ENCODE measurements at places on chromosomes 3 and 15.

DNA sequence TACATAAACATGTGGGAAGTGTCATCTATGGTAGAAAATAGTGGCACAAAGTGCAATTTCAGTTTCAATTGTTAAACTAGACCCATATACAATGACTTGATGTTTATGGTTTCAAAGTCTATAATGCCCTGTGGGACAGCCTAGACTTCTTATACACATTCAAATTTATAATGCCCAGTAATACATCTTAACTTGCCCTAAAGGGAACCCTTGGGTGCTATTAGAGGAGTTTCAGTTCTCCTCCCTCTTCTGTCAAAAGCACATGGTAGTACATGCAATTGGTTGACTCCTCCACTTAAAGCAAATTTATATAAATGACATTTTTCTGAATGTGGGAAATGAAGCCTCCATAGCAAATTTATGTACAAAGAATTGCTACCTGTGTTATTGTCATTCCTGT is 30.2 kb upstream of the OR5K4 start:
- DNase-seq, result no peak

GRCh38 chr3:133269393-133269792 is 130.5 kb upstream of the BFSP2 start:
- DNase-seq, result no peak

DNA sequence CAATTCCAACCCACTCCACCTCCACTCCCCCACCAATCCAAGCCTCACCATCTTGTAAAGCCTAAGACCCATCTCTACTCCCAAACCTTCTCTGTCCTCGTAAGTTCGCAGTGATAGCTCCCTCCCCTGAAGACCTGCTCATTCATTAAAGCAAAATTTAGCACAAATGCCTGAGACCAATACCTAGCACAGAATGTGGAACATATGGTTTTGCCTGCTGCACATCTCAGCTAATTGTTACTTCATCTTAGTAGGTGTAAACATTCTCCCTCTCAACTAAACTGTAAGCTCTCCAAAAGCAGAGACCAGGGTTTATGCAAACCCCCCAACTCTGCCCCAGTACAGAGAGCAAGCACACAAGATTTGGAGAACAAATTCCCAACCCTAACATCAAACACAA is 20.5 kb downstream of the DCLK3 start:
- DNase-seq, result no peak

GRCh38 chr3:97952280-97952679 is 20.0 kb downstream of the RIOX2 start:
- no peak for DNase-seq

- DNase-seq, result no peak
These were observed 65.4 kb downstream of the SEMA5B start for GRCh38 chr3:122962149-122962548.

GRCh38 chr15:31081588-31082250 is 19.8 kb downstream of the TRPM1 start:
- no peak for DNase-seq

DNA sequence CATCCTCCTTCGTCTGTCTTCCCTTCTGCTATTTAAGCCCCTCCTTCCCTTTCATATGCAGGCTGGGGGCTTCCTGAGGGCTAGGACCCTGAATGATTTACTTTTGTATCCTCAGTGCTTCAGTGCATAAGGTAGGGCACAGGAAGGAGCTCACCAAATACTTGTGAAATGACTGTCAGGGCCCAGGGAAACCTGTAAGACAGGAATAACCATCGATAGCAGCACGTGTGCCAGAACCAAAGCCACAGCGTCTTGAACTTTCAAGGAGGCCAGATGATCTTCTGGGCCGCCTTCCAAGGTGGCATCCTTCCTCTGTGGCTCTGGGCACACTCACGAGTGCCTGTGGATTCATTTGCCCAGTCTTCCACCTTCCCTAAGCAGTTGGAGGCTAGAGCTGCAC is 3.9 kb downstream of the TMED3 start:
- DNase-seq, result no peak

- DNase-seq, result no peak
These were observed 3.2 kb upstream of the CHSY1 start for GRCh38 chr15:101255051-101255395.

GRCh38 chr3:47342151-47342550 is 38.7 kb upstream of the PTPN23 start:
- no peak for DNase-seq

GRCh38 chr3:183949690-183950089 is 65.0 kb upstream of the PARL start:
- no peak for DNase-seq

DNA sequence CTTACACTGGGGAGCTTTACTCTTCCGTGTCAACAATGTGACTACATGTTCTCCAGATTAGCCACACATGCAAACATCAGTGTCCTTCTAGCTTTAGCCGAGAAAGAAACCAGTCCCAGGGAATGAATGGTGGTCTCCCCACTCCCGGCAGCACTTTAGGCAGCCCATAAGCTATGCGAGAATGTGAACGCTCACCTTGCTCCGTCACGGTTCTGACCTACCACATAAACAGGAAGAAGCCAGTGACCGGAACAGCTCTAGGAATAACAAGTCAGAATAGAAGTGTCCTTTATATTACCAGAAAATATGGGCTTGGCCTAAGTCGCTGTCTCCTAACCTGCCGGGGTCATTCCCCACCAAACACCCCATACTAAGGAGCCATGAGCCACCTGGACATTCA is 98.0 kb upstream of the ABHD17C start:
- no peak for DNase-seq

- no peak for DNase-seq
These were observed 24.0 kb upstream of the SLC6A6 start for GRCh38 chr3:14378415-14378814.

GRCh38 chr3:134485075-134485717 is 589 bp downstream of the ANAPC13 start:
- peak; percentile 25 for DNase-seq
